GM12864 (cell line): ENCODE measurements at places on chromosomes 7 and 10.

DNA sequence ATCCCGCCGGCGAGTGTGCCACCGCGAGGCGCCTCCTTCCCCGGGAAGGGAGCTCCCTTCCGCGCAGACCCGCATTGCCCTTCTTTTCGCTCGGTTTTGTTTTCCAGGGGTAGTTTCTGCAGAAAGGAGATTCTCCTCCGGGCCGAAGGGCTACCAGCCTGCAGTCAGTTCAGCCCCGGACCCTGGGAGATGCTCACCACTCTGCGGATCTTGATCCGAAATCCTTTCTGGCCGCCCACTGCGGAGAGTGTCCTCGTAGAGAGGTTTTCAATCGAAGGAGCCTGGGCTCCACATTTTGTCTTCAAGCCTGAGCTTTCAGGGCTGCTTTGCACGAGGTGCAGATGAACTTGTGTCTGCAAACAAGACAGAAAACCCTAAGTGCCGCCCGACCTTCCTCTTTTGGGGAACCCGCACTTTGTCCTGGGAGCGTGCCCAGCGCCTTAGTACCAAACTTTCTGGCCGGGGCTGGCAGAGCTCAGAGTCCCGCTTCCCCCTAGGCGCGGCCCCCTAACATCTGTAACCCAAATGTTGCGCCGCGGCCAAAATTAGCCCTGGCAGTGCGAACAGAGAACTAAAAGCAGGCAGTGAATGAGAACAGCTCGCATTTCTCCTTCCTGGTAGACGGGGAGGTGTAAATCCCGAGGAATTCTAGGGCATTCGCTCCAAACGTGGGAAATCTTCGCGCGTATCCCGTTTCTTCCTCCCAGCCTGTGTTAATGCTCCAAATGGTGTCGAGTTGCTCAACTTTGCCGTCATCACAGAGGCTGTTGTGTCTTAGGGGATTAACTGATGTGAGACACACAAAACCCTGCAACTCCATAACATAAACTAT is 6.7 kb upstream of the EN2 start:
- no peak for DNase-seq

GRCh38 chr7:27771111-27771510 is 31.1 kb downstream of the TAX1BP1 start:
- DNase-seq, result no peak

- DNase-seq, result no peak
Observed at GRCh38 chr7:69078997-69079769, 519.1 kb upstream of the AUTS2 start.

- no peak for DNase-seq
Observed at GRCh38 chr7:6551016-6551511, at the start of gene GRID2IP. GRID2IP (minus strand) TSS chr7:6551461; CDS start chr7:6551436, 25 bp downstream.

- no peak for DNase-seq
Observed at GRCh38 chr7:116232350-116232749, 22.0 kb downstream of the TES start.

GRCh38 chr7:102834466-102834865 is 78.3 kb upstream of the LRRC17 start:
- DNase-seq, result no peak

DNA sequence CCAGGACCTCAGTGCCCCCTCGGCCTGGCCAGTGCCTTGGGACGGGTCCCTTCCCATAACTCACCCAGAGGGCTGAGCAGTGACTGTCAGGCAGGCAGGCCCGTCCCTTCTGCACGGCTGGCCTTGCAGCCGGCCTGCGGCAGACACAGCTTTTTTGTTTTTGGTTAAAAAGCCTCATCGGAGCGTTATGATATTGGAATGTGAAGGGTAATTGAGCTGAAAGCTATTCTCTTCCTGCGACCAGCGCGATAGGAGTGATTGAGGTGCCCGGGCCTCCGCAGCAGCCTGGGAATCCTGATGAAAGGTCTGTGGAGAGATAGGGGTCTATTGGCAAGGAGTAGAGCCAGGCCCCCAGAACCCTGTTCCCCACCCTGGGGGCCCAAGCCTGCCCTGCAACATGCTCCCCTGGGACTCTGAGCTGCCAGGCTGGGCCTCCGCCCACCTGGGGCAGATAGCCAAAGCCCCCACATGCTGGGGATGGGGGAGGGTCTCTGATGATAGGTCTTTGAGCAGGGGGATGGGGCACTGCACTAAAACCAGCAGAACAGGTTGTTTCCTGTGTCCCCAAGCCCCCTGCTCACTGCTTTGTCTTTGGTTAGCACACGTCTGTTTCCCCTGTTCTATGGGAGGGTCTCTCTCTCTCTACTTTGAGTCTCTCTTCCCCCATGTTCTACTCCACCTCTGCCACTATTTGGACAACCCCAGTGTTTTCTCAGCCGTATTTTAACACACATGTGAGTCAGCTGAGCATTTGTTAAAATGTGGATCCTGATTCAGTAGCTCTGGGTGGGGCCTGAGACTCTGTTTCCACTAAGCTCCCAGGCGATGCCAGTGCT is 131.9 kb downstream of the CDH23 start:
- no peak for DNase-seq

DNA sequence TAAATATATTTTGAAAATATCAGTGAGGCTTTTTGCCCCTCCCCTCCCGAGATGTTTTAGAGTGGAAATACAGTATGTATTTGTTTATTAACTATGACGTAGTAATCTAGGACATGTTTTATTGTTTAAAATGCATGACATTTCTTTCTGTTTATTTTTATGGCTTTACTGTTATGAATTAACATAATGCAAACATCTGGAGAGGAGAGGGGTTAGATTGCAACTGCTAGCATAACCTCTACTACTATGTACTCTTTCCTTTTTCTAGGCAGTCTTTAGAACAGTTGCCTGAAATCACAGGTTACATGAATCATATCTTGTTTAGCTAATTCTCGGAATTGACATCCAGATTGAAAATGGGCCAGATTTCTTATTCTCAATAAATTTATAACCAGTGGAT is 7.4 kb downstream of the BTAF1 start:
- DNase-seq, result no peak

DNA sequence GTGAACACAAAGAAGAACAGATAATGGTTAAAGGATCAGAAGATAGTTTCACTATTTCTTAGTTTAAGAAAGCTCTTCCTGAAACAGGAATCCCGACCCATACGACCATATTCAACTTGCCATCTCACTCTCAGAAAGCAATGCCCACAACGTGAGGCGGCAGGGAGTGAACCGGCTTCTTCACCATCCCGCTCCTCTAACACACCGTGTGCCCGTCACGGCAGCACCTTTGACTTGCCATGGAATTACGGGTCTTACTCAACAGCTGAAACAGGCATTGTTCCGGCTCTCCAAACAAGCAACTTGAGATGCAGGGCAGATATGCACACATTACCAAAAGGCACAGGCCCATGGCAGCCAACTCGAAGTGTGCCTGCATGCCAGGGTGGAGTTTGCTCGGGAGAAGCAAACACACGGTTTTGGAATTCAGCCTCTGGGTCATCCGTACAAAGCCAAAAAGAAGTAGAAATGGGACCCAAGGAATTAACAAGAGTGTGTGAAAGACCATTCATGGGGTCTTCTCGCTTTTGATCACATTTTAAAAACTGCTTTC is 293.6 kb downstream of the DNAJB6 start:
- DNase-seq, result no peak

DNA sequence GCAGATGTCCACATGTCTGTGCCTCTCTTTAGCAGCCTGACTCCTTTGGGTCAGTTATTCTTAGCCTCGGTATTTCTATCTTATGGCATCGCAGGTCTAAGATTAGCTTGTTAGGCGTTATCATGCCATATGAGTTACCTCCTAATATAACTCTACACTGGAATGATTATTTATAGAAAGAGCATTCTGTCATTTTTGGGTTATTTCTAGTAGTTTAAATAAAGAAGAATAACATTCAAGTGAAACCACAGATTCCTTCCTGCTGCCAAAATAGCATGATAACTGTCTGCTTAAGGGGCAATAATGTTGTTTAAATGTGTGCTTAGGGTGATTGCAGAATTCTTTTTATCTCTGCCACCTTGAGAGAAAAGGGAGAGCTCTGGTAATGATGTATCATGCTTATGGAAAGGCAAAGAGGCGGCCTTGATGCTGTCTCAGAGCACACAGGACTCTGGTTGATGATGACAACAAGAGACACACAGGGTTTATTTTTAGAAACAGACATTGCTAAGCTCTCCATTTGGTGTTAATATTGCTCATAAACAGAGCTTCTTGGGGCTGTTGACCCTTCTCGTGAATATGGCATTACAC is 10.4 kb downstream of the HDAC9 start:
- no peak for DNase-seq

- peak; percentile 52 for DNase-seq
Observed at GRCh38 chr10:102713539-102713813, 721 bp downstream of the ARL3 start.

DNA sequence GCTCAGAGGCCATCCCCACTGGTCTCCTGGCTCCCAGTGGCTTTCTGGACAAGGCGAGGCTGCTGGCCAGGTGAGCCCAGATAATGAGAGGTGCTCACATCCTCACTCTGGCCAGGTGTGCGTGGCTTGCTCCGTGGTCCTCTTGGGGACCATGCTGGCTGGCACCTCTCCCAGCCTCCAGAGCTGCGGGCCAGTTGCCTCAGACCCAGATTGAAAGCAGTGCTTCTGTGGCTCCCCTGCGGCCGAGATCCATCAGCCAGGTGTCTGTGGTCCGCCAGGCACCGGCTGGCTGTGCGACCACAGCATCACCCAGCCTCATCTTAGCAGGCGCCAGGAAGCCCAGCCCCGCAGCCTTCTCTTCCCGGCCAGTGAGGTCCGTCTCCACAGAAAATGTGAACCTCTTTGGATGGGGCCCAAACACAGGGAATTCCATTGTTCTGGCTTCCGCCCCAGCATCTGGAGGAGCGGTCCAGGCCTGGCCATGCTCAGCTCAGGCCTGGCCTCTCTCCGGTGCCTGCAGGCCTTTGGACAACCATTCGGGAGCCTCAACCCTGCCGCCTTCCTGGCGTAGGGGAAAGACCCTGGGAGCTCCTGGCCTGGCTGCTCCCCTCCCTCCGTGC is 5.2 kb upstream of the TTYH3 start:
- no peak for DNase-seq

GRCh38 chr7:16743236-16743635 is 10.3 kb upstream of the TSPAN13 start:
- DNase-seq, result no peak
